ENCODE measurements at places on chromosomes 5 and 9.

GRCh38 chr9:113973963-113974413 is 97.9 kb downstream of the ZNF618 start:
- no peak for DNase-seq

DNA sequence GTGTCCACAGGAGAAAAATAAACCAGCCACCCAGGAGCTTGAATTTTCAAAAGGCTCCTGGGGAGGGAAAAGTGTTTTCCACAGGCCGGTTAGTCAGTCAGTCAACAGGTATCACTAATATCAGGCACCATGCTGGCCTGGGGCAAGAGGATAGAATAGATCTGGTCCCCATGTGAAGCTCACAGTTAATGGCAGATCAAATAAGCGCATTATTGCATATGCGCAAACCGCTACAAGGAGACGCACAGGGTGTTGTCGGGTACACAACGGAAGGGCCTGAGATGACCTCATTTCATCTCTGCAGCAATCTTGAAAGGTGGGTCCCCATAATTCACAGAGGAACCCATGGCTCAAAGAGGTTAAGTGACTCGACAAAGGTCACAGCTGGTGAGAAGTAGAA is 260.7 kb downstream of the CRB2 start:
- no peak for DNase-seq

GRCh38 chr5:31023105-31023504 is 170.4 kb upstream of the CDH6 start:
- DNase-seq: no peak

GRCh38 chr9:7570107-7570720 is 229.4 kb downstream of the DMAC1 start:
- no peak for DNase-seq

DNA sequence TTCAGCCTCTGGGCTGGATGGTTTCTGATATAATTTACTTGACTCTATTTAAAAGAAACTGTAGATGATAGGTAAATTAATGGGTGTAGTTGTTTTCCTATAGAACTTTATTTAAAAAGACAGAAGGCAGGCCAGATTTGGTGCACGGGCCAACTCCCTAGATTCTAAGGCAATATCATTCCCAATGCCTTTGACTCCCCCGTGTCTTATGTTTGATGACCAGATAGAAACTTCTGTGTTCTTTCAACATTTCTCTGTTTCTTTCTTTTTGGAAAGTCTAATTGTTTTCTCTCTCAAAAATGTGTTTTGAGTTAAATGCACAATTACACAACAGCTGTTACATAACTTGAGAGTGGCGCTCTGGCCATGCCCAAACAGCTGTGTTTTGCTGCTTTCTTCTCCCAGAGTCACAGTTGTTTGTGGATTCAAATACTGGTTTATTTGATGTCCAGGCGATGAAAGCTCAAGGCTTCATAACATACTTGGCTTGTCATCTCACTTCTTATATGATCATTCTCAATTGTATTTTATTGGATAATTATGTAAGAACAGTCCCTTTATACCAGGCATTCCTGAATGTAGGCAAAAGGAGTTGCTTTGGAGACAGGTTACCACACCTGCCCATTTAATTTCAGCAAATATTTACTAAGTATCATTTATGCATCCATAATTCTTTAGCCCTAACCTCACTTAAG is 1.7 kb upstream of the ALDH1A1 start:
- DNase-seq: no peak

DNA sequence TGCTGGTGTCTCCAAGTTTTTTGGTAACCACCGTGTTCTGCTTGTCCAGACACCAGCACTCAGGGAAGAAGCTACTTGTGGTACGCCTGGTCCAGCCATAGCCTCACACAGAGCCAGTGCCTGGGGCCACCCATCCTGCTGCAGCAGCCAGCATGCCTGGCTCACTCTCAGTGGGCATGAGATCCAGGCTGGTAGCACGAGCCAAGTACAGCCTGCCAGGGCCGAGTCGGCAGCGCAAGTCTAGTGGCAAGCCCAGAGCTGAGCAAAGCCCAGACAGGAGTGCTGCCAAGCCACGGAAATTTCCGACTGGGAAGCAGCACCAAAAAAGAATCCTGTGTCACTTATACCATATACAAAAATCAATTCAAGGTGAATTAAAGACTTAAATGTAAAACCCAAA is 36.3 kb upstream of the FBXL17 start:
- no peak for DNase-seq

DNA sequence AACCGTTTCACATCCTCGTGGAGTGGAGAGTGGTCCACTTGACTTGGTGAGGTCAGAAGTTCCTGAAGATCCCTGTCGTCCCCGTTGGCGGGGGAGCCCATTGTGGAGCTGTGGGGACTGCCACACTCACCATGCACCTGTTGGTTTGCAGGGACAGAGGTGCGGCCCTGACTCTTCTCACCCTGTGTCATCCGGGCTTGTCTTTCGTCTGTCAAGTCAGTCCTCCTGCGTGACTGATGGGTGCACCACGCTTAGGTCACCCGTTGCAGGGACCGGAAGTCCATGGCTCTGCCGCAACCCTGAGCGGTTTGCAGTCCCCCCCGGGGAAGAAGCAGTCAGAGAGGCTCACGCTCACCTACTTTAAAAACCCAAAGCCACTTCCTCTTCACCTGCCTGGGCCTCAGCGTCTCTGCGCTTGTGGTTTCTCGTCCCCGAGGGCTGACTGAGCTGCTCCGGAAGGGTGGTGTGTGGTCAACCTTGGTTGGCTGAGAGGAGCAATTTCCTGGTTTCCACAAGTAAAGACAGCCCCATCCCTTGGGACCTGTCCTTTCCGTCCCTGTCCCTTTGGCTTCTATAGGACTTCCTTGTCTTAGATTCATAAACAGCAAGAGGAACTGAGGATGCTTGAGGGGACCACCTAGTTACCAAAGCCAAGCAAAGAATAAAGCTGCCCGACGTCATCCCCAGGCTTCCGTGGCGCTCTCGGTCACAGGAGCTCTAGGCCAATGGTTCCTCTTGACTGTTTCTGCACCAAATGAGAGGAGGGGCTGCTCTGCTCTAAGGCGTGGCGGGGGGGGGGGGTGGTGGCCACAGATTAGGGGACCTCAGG is 53.2 kb downstream of the USP20 start:
- DNase-seq: no peak

GRCh38 chr9:133477992-133478850 is 678 bp downstream of the SLC2A6 start:
- no peak for DNase-seq

DNA sequence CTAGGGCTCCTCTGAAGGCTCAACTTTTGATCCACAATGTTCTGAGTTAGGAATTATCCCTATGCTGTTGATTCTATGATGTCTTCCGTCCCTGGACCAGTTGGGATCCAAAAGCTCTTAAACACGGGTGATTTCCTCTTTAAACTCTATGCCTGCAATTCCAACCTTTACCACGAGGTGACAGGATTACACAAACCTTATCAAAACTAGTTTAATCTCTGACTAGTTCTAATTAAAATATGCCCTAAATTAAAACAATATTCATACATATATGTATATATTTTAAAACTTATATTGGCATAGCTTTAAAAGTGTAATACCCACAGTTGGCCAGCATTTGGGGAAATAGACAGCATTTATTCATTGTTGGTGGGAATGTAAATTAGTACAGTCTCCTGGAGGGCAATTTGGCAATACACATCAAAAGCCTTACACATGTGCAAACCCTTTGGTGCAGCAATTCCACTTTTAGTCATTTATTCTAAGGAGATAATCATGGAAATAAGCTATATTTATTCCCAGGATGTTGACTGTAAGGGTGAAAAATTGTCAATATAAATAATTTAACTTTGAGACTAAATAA is 51.6 kb upstream of the PHYKPL start:
- DNase-seq: no peak

- no peak for DNase-seq
Observed at GRCh38 chr5:76106149-76106548, 23.0 kb downstream of the SV2C start.

DNA sequence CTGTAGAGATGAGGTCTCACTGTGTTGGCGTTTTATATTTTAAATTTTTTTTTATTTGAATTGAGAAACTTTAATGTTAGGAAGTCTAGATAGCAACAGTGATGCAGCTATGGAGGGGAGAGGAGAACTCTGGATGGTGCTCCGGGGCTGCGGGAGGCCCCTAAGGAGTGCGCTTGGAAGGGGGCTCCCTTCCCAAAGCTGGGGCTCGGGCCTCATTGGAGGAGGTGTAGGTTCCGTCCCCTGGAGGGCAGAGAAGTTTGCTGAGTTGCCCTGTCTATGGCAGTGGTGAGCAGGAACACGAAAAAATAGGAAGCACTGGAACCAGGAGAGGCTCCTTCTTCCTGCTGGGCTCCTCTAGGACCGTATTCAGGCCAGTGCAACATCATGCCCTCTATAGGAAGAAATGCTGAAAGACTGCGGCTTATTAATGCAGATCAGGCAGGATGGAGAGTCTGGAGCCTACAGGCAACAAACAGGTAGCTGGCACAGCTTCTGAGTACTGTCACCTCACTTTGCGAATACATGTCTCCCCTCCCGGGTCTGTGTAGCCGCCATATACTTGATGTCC is 16.1 kb downstream of the AHRR start:
- no peak for DNase-seq

DNA sequence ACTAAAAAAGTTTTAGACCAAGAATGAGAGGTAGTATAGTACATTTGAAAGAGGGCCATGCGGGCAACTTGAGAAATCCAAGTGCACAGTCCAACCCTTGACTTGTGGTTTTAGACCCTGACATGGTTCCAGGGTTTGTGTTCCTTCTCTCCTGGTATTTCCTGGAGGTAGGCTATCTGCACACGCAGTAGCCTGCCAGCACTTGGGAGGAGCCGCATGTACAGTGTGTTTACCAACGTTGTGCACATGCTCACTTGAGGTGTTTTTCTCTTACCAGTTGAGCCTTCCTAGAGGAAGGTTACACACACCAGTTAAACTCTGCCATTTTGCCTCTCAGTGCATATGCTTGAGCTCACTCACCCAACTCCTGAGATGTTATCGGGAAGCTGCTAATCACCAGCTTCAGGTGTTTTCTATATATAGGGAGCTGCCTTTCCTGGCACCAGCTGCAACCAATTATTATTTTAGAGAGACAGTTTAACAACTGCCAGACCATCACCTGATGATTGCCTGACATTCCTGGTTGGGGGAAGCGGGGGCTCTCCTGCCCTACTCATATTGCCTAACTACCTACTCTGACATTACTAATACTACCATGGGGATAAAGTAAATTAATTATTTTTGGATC is 593.4 kb upstream of the TUSC1 start:
- no peak for DNase-seq

Data from mesothelial cell of epicardium (in vitro differentiated cells).